ENCODE measurements at places on chromosomes 6 and 20.

DNA sequence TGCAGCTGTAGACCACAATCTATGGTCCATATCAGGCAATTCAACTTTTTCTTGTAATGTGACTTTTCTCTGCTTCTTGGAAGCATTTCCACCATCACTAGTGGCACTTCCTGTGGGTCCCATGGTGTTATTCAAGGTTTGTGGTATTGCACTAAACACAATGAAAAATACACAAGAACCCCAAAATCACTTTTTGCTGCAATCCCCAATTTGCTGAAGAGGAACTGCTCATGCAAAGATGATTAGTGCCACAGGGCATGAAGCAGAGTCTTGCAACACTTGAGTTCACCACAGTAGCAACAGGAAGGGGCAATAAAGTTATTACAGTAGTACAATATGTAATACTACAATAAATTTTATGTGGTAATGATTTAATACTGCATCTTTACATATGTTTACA is 16.8 kb upstream of the TAAR1 start:
- DNase-seq = no peak

DNA sequence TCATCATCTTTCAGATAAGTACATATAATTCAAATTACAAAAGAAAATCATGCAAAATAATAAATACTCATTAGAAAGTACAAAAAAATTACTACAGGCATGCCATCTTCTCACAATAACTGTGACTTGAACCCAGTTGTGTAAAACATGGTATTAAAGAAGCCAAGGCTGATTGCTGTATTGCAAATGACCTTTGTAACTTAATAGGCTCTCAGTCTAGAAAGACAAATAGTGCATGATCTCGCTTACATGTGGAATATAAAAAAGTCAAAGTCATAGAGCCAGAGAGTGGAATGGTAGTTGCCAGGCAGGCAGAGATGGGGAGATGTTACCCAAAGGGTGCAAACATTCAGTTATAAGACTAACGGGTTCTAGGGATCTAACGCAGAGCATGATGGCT is 626.1 kb downstream of the COL12A1 start:
- no peak for DNase-seq

GRCh38 chr6:170584954-170585498 is 589 bp upstream of the PDCD2 start:
- DNase-seq = no peak

- no peak for DNase-seq
Measured at GRCh38 chr20:57614490-57615444, 5.5 kb downstream of the ZBP1 start.

GRCh38 chr20:43432498-43432897 is 25.2 kb upstream of the SRSF6 start:
- DNase-seq = no peak

- no peak for DNase-seq
Measured at GRCh38 chr20:535958-536357, 7.6 kb downstream of the CSNK2A1 start.

GRCh38 chr6:89272596-89272995 is 42.5 kb downstream of the GABRR2 start:
- no peak for DNase-seq

All from stimulated activated CD8-positive, alpha-beta memory T cell treated with anti-CD3 and anti-CD28 coated beads, Interleukin-7, amount 100 ng/mL, for 1 hour (primary cell).